ENCODE measurements at places on chromosomes 5 and 9.

- DNase-seq = no peak
Measured at GRCh38 chr9:130255631-130256134, 9.9 kb upstream of the HMCN2 start.

DNA sequence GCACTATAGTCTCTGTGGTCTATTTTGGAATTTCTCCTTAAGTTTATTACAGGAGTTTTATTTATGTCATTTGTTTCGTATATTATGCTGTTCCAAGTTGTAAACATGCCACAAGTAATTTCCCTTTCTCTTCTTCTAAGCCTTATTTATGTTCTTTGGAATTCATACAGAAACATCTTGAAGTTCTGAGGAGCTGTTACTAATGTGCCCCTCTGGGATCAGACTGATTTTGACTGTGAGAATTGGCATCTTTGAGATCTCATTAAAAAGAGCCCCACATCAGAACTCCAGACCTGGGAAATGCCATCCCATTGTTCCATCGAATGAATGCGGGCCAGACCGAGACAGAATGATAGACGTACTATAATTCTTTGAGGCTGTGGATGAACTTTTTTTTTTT is 138.8 kb upstream of the CD180 start:
- DNase-seq = no peak

DNA sequence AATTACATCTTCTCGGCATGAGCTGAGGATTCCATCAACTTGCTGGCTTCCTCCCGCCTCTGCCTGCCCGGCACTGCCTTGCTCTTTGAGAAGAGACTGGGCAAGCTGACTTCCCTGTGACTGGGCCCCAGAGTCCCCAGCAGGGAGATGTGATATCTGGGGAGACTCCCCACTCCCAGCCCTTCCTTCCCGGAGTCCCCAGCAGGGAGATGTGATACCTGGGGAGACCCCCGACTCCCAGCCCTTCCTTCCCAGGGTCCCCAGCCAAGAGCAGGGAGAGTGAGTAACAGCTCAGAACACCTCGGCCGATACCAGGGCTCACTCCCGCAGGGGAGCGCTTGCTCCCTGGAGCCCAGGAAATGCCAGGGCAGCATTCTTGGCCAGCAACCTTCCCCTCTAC is 90.1 kb upstream of the NEURL1B start:
- DNase-seq = no peak

DNA sequence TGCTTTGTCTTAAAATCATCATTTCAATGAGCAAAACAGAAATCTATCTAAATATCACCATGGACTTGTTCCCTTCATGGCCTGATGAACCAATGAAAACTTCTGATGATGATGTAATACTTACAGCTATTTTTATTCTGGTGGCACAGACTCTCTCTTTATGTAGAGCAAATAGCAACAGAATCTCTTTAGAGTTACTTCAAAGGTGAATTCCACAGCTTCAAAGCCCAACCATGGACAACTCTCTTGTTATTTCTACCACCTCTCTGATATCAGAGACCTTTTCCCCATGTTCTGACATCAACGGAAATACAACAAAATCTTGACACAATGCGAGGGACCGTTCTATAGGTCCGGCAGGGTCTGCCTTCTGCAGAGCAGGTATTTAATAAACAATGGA is 70.1 kb downstream of the RETREG1 start:
- no peak for DNase-seq

DNA sequence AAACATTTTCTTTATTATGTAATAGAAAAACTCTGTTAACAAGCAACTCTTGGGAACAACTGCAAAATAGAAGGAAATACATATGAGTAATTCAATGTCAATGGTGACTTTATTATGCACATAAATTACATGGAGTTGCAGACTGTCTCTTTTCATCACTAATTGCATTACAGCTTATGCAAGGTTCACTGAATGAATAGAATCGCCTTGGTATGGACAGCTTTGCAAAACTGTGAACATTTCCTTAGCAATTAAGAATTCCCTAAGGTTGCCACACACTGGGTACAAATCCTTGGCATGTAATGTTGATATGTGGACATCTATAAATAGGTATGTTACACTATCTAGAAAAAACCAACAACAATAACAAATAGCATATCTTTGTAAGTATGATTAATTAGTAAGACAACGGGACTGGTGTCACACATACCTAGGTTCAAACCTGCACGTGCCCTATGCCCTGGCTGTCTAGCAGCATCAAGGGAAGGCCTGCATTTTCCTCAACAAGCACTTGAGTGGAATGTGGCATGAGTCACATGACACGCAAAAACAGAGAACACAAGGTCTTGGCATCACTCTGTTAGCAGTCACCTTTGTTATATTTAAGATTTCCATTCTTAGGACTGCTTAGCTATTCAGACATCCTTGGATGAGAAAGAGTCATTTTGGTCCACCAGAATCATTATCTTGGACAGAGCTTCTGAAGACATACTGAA is 263.9 kb downstream of the CTNND2 start:
- no peak for DNase-seq

GRCh38 chr5:146039420-146039819 is 66.0 kb downstream of the PLAC8L1 start:
- no peak for DNase-seq

GRCh38 chr5:108661024-108661423 is 86.7 kb upstream of the FER start:
- DNase-seq = no peak

Measured in right atrium auricular region (tissue), 2 donors.